ENCODE measurements at places on chromosomes 11 and 22.

DNA sequence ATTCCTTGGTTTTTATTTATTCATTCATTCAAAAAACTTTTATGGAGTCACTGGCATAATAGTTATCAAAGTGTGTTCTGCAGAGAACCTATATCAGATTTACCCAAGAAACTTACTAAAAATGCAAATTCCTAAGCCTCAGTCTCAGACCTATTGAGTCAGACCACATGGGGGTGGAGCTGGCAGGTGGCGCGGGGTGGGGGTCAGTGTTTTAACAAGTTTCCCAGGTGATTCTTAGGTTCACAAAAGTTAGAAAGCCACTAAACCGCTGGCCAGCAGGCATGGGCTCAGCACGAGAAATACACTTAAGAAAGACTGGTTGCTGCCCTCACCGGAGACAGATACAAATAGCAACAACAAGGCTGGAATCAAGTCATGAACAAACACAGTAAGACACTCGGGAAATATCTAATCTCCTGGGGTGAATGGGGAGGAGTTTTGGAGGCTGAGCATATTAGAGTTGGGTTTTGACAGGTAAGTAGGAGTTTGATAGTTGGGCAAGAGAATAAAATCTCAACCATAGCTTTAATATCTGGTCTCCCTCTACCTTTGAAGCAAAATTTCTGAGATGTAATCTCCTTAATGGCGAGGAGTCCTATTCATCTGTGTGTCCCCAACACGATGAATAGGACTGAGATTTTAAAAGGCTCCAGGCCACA, 167.5 kb upstream of the NECTIN1 start:
- no peak for DNase-seq

- no peak for DNase-seq
These were observed 10.1 kb downstream of the TOB2 start for GRCh38 chr22:41436322-41437113.

- DNase-seq = no peak
These were observed 25.8 kb upstream of the SERPIND1 start for GRCh38 chr22:20748082-20748481.

GRCh38 chr11:72294616-72295395, 50.8 kb upstream of the PHOX2A start:
- no peak for DNase-seq

DNA sequence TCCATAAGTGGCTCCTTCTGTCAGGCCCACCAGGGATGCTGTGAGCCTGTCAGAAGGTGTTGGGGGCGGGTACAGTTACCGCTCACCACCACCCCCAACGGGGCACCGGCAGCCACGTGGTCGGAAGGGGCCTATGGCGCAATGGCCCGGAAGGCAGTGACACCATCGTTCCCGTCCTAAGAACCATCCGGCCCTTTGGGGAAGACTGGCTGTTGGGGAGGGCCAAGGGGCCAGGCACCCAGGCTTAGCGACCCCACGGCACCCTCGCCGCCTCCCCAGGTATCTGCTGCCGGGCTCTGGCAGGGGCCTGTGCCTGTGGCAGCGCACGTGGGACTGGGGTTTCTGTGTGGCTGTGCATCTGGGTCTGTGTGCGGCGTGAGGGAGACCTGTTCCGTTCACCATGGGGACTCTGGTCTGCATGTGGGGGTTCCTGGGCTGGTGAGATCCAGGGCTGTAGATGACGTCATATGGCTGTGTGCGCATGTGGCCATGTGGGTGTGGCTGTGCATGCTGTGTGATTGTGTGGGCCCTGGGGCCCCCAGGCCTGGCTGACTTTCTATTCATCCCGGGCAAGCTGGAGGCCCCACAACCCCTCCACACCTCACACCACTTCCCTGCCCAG, 717 bp downstream of the OSM start:
- no peak for DNase-seq

GRCh38 chr11:18705651-18706281, 7.2 kb downstream of the TMEM86A start:
- no peak for DNase-seq
